ENCODE measurements at places on chromosomes 6 and 20.

GRCh38 chr6:10389739-10390494, 25.0 kb downstream of the TFAP2A start:
- DNase-seq: no peak

GRCh38 chr6:13496513-13497190, 9.3 kb upstream of the GFOD1 start:
- no peak for DNase-seq

DNA sequence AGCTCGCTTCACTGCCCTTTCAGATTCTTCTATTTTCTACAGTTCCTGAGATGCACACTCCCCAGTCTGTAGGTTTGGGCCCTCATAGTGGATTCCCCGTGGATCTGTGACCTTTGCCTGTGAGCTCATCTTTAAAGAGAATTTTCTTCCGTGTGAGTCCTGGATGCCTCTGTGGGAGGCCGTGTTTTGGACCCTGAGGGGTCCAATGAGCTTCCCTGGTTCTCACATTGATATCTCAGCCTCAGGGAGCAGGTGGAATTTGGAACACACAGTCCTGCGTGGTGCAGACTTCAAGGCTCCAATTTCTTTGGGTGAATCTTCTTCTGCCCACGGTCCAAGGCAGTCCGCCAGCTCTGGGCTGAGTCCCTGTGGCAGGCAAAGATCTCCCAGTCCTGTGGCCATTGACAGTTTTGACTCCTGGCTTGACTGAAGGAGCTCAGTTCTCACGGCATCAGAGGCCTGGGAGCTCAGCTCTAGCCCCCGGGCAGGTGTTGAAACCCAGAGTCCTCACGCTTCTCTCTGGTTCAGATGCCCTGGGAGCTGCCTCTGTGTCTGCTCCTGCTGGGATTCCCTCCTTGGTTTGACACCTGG, 61.0 kb downstream of the PSMG4 start:
- DNase-seq: no peak

DNA sequence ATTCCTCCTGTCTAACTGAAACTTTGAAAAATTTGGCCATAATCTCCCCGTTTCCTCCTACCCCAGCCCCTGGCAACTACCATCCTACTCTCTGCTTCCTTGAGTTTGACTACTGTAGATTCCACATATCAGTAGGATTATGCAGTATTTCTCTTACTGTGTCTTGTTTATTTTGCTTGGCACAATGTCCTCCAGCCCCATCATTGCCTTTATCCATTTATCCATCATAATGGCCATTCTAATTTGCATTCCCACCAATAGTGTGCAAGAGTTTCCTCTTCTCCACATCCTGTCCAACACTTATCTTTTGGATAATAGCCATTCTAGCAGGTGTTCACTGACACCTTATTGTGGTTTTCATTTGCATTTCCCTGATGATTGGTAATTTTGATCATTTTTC, 202.3 kb downstream of the THBS2 start:
- no peak for DNase-seq

- no peak for DNase-seq
Observed at GRCh38 chr6:129508477-129509145, 201.4 kb downstream of the ARHGAP18 start.

Measured in iPS DF 6.9 (cell line).